Mononuclear cell (primary cell): ENCODE measurements at places on chromosomes 4 and X. TPM values are rescaled to one million over a fixed set of nuclear protein-coding genes. Genes with fewer than 3 reads are reported as not detected.

FAM241A gene
- total RNA-seq = 3.4 TPM

DRD5 gene
- total RNA-seq = not detected

NAP1L3 gene
- 7.7 TPM for total RNA-seq

SSX2B gene
- not detected for total RNA-seq

DCLK2 gene
- 0.31 TPM for total RNA-seq

RTL3 gene
- total RNA-seq = not detected

DDIT4L gene
- 0.21 TPM for total RNA-seq
